Activated naive CD8-positive, alpha-beta T cell treated with anti-CD3 and anti-CD28 coated beads, Interleukin-2, amount 50 U/mL, for 16 hours (primary cell): ENCODE measurements at places on chromosomes 12 and 14.

DNA sequence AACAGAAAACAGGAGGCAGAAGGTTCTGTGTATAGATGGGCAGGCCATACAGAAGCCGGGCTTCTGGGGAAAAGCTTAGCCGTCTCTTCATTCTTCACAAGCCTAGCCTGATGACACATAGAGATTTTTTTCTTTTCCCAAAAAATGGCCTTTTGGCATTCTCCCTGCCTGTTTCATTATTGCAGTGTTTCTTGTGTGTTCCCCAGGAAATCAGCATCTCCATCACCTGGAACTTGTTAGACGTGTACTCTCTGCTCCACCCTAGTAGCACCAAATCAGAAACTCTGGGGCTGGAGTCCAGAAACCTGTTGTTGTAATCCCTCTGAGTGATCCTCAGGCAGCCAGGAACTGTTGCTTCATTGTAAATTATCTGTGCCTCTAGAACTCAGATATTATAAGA lies 388.1 kb downstream of the CCDC91 start:
- no peak for DNase-seq

GRCh38 chr14:105487449-105487985 lies 831 bp downstream of the CRIP1 start:
- DNase-seq: no peak

GRCh38 chr14:88933191-88933590 lies 108.7 kb downstream of the TTC8 start:
- DNase-seq: no peak

- no peak for DNase-seq
Observed at GRCh38 chr12:24424889-24425600, 475.6 kb upstream of the SOX5 start.

DNA sequence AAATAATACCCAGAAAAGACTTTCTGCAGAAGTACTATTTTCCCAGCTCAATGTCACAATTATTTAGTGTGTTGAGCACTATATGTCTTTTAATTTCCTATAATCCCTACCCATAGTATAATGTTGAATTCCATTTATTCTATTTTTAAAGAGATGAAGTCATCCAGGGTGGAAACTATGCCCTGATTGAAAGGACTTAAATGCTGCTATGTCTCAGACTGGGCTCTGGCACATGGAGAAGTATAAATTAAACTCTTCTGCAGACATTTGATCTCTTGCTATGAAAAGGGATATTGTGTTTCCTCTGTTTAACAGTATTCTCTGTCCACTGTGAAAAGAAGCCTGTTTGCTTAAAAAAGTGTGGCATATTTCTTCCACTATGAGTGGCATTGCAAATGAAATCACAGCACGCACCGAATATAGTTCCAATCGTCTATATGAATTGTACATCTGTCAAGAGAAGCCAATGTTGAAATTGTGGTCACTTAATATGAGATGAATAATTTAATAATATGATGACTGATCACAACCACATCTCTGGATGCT lies 192.3 kb downstream of the BCAT1 start:
- DNase-seq: no peak

GRCh38 chr14:34043627-34044372 lies 92.9 kb upstream of the EGLN3 start:
- peak; percentile 31 for DNase-seq

DNA sequence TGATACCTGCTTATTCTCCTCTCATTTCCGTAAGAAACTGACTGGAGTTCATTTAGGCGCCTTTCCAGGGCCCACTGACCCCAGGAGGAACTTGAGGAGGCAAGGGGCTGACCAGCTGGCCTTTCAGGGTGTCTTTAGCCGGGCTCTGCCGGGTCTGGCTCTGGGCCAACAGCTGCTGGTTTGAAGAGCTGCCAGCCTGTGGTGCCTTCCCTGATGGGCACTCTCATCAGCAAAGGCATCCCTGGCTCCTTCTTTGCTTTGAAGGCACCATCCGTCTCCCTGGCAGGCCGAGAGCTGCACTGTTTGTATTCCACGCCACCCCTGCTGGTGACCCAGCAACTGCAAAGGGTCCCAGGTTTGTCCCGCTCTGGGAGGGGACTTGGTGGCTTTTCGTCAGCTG lies 42.0 kb downstream of the IQSEC3 start:
- DNase-seq: no peak

DNA sequence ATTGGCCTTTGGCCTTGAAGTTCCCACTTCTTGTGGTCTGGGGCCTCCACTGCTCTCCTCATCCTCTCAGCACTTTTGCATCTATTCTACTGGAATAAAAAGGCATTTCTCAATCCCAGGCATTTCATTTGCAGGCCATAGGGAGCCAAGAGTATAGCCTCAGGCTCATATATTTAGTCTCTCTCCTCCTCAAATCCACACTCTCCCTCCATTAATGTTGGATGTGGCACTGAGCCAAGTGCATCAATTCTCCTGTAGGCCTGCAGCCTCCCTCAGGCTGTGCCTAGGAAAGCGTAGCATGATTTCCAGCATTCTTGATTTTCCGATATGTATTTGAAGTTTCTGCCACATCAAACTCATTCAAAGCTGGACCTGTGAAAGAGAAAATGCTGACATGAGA lies 211.5 kb upstream of the CPNE8 start:
- DNase-seq: no peak

- no peak for DNase-seq
Observed at GRCh38 chr14:67940486-67941455, 121.2 kb downstream of the RAD51B start.

- DNase-seq: no peak
Observed at GRCh38 chr14:72480464-72481243, 413.2 kb downstream of the DPF3 start.

- no peak for DNase-seq
Observed at GRCh38 chr12:53869500-53869899, 69.1 kb upstream of the HOXC13 start.

GRCh38 chr14:54805070-54805444 lies 97.6 kb downstream of the GCH1 start:
- DNase-seq: no peak

DNA sequence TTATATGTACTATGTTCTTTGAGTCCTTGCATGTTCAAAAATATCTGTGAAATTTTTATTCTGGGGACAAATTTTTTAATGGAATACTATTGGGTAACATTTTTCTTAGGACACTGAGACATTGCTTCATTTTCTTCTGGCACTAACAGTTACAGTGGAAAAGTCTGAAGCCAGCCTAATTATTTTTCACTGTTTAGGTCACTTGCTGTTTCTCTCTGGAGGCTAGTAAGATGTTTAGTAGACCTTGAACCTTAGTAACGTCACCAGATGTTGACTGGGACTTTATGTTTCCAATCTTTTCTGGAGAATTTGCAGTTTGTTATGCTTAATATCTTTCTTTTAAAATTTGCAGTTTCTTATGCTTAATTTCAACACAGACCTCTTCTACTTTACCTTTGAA lies 12.3 kb upstream of the EPYC start:
- DNase-seq: no peak

- DNase-seq: no peak
Observed at GRCh38 chr14:91834571-91834970, 32.8 kb downstream of the TC2N start.

GRCh38 chr12:51122844-51123243 lies 39.4 kb upstream of the CSRNP2 start:
- no peak for DNase-seq

GRCh38 chr14:67911562-67911961 lies 92.0 kb downstream of the RAD51B start:
- no peak for DNase-seq

DNA sequence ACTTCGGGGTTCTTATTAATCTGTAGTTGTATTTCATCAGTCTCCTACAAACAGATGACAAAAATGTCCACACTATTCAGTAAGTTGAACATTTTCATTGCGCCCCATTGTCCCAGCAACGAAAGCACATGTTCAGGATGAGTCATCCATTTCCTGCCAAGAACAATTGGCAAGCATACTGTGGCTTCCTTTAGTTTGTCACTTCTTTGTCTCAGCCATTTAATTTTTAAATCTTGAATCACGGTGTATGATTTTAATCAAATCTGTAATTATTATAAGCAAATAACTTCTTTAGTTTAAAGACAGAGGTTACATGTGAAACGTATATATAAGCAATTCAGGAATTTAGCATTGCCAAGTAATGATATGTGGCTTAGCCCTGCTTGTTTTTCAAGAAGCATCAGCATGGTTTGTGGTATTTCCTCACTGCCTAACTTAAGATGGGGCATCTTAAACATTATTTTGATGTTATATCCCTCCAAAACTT lies 211.3 kb upstream of the KRR1 start:
- no peak for DNase-seq

DNA sequence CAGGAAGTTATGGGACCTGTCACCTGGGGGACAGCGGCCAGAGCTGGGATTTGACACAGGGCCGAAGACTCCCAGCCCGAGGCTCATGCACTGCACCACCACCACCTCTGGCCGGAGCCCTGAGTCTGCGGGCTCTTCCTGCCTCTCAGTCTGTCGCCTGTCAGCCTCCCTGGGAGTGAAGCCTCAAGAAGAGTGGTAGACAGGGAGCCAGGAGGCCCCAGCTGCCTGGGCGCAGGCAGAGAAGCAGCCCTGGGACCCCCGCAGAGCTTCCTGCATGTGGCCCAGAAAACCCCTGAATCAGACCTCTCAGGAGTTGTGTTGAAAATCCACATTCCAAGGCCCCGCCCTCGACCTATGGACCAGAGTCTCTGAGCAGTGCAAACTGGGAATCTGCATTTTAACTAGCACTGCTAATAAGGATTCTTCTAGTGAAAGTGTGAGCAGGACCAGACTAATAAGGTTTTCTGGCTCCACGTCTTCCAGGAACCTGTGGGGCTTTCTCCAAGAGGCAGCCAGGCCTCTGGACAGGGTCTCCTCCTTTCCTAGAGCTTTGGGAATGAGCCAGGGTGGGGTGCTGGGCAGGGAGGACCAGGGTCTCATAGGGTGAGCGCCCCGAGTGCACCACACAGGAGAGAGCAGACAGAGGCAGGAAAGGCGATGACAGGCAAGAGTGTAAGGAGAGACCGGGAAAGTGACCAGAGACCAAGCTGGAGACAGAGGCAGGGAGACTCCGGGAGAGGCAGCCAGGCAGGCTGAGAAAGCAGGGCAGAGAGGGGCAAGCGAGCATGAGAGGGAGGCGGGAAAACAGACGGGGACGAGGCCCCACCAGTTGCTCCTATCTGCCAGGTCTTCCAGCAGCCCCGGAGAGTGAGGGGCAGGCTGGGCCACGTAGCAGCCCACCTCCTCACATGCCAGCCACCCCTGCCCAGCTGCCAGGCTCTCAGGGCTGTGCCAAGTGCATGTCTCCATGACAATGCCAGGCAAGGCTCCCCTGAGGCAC lies 112.4 kb downstream of the BCL11B start:
- DNase-seq: no peak

DNA sequence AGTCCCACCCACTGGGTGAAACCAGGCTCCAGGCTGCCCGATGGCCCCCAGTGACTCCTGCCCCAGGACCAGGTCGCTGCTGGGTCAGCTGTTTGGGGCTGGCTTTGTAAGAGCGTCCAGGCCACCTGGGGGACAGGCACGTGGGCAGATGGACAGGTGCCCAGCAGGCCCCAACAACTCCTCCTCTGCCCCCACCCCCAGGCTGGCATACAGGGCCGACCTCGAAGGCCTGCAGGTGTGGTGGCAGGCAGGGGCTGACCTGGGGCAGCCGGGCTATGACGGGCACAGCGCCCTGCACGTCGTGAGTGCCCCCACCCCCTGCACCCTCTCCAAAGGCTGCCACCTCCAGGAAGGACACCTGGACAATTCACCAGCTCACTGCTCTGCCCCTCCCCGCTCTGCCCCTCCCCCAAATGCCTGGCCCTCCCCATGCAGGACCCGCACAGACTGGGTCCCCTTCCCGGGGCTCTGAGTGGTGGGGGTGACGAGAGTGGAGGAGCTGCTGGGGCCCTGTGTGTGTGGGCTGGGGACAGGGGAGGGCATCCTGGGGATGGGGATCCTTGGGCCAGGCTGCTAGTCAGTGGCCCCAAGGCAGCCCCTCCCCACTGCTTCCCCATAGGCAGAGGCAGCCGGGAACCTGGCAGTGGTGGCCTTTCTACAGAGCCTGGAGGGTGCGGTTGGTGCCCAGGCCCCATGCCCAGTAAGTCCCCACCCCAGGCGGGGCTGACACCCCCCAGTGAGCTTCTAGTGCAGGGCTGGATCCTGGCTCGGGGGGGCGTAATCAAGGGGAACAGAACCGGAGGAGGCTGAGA lies 26.0 kb downstream of the ASPG start:
- DNase-seq: no peak

- DNase-seq: no peak
Observed at GRCh38 chr12:114241973-114242434, 163.9 kb downstream of the TBX5 start.

DNA sequence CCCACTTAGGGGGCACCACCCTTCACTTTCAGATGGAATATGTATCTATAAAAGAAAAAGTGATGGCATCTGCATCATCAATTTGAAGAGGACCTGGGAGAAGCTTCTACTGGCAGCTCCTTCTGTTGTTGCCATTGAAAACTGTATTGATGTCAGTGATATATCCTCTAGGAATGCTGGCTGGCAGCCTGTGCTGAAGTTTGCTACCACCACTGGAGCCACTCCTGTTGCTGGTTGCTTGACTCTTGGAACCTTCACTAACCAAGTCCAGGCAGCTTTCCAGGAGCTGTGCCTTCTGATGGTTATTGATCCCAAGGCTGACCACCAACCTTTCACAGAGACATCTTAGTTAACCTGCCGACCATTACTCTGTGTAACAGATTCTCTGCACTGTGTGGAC lies 44.7 kb downstream of the RIMKLB start:
- no peak for DNase-seq

DNA sequence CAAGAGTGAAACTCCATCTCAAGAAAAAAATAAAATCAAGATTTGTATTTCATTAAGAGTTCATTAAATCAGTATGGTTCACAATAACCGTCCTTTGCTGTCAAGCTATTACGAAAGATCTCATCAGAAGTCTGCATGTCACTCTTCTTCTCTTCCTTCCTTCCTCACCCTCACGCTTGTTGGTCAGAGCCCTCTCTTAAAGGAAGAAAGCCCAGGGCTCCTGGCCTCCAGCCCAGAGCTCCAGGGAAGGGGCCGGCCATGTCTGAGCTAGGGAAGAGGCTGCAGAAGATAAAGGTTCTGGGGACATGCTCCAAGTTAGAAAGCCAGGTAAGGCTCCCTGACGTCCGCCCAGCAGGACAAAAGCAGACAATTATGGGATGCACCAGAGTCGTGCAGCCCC lies 43.1 kb upstream of the DLK1 start:
- DNase-seq: no peak

DNA sequence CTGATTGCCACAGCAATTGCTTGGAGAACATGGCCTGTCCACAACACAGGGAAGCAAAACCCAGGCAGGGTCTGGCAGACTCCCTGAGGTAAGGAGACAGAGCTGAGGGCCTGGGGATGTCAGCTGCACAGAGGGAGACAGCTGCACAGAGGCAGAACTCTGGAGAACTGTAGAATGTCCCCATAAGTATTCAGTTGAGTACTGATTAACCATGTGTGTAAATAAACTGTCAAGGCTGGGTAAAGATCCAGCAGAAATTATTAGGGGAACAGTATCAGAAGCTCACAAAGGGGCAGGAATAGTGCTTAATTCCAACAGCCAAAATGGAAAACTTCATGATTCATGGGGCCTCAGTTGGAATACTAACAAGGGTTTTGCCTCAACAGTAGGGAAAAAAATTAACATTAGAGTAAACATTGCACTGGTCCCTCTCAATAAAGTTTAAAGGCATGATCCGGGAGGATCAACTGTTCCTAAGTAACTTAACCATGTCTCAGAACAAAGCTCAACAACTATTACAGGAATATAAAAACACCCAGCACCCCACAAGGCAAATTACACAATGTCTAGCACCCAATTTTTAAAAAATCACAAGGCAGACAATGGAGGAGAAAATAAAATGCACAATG lies 201.3 kb upstream of the RASSF8 start:
- no peak for DNase-seq

GRCh38 chr12:91059211-91059610 lies 1.4 kb upstream of the KERA start:
- no peak for DNase-seq

- no peak for DNase-seq
Observed at GRCh38 chr14:94850309-94851211, 80.6 kb upstream of the GSC start.
